ENCODE measurements at places on chromosomes 6 and 20.

DNA sequence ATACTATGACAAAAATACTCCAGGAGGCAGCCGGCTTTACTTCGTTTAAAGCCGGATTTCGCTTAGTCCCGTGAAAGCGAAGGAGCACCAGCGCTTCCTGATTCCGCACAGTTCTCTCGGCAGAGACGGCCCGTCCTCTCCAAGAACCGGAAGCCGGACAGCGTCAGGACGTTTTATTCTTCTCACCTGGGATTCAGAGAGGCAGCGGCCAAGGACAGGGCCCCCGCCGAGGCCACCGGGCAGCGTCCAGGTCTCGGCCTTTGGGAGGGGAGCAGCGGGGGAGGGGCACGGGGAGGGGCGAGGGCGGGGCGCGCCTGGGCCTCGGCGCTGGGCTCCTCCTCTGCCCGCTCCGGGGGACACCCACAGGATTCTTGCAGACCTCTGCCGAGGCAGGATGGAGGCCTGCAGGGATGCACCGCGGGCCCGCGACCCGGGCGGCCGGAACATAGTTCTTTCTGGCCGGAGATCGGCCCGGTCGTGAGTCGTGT is 2.8 kb upstream of the DIDO1 start:
- DNase-seq: no peak

DNA sequence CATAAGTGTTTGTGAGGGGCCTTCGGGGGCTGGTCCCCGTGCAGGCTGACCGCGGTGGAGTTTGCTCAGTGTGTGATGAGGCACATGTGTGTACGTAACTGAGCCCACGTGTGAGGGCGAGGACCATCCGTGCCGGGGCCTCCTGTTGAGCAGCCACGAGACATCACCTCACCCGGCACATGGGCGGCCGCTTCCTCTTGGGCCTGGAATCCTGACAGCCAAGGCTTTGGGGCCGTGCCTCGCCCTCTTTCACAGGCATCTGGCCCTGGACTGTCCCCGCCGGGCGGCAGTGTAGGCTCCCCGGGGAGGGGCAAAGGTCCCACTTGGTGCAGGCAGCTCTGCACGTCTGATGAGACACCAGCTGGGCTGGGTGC is 202.3 kb downstream of the DLL1 start:
- no peak for DNase-seq

- peak; percentile 52 for DNase-seq
Measured at GRCh38 chr6:151690768-151691562, 116.5 kb upstream of the ESR1 start.

- DNase-seq: no peak
Measured at GRCh38 chr6:53959717-53960116, 151.5 kb upstream of the MLIP start.

GRCh38 chr6:106448000-106448426 is 87.5 kb downstream of the CRYBG1 start:
- peak; percentile 7 for DNase-seq

- DNase-seq: no peak
Measured at GRCh38 chr6:13295576-13295975, 32.8 kb downstream of the TBC1D7 start.

DNA sequence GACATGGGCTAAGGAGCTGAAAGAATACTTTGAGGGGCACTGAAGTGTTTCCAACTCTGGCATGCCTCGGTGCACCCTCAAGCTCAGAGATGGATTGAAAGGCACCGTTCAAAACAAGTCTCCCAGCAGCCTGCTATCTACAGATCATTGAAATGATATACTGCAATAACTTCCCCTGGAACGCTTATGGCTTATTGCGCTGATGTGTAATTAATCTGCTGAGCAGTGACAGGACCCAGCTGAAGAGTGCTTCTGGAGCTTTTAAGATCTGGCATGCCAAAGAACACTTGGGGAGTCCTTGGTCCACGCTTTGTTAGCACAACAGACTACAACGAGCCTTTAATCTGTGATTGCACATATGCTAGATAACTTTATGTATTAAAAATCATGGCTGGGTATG is 708.2 kb downstream of the PRKN start:
- no peak for DNase-seq

DNA sequence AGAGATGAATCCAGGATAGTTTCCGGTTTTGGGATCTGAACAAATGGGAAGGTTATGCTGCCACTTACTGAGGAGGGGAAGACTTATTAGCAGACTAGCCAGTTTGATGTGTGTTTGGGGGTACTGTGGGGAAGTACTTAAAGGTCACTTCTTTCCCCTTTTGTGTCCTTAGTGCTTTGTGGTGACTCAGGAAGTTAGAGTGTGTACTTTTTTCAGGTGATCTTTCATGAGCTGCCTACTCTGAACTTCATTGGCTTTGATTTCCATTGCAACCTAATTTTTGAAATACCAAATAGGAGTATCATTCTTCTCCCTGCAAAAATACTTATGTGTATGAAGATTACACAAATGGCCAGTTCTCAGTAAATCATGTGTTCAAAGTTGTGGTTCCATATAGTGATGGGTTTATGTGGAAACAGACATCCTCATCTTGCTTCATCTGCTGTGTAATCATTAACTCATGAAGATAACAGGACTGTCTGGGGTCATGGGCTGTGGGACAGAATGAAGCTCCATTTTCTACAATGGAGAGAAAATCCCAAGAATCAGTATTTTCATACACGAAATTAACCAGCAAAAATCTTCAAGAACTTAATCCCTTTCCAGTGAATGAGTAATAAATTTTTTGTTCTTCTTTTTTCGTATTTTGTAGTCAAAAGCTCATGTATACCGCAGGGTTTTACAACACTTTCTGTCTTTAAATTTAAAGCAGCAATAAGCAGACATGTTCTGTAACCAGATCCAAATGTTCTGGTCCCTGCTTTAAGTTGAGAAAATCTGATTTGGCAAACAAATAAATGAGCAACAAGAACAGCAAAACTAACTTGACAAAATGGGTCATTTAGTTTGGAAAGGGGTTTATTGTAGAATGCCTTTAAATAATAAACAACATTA is 272.2 kb upstream of the FLRT3 start:
- no peak for DNase-seq

DNA sequence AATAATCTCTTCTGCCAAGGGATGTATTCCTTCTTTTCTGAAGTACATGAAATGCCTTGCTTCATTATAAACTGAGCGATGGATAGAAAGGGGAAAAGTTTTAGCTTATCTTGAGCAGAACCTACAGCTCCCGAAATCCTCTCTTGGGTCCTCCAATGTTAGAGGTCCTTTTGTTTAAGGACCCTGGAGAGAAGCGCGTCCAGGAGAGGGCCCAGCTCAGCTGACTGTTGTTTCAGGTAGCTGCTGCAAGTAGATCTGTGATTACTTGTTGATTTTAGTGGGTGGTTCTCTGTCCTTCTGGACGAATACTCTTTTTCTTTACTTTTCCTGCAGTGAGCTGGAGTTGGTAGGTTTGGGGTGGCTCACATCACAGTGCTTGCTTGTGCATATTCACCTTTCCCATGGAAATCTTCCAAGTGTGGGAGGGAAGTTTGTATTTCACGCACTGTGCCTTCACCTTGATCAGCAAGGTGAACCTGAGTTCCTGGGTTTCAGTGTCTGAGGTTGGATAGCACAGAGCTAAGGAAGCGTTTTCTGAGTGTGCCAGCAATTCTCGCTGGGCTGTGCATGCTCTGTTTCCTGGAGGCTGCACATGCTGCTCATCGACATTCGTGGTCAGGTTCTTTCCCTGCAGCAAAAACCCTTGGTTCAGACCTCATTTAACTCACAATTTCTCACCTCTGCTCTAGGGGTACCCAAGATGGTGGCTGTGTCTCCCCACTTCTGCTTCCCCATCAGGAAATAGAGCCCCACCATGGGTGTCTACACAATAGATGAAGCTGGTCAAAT is 176.3 kb downstream of the JARID2 start:
- DNase-seq: no peak

DNA sequence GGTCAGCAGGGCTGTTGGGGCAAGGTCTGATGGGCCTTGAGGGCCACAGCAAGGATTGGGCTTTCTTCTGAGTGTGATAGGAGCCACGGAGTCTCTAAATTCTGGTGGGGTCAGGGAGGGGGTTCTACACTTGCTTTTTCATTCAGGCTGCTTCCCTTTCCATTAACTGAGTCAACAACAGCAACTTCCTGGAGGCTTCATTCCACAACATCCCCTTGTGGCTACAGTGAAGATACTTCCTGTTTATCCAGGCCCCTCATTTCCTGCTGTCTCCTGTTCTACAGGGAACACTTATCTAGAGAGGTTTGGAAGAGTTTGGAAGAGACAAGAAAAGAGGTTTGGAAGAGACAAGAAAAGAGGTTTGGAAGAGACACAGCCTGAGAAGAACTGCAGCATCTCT is 144.8 kb upstream of the ENPP5 start:
- no peak for DNase-seq

GRCh38 chr6:33189164-33189563 is 3.1 kb downstream of the COL11A2 start:
- DNase-seq: no peak

- DNase-seq: no peak
Measured at GRCh38 chr6:7391151-7391550, 1.5 kb downstream of the RIOK1 start.

DNA sequence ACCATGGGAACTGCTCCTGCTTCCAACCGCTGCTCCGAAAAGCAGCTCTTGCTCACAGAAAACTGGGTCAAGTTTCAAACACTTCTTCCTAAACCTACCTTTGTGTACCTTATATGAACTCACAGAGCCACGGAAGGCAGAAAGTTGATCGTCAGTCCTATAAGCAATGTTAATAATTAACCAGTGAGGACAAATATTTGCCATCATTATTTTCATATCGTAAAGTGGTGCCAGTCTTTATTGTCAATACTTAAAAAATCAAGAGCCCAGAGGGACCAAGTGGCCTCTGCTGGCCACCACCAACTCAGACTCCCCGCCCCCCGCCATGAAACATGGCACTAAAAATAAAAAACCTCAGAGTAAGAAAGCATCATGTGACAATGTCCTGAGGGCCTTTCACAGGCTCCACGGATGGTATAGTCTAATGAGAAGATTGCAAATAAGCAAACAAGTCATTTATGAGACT is 9.1 kb upstream of the PBOV1 start:
- DNase-seq: no peak

- DNase-seq: no peak
Measured at GRCh38 chr6:47595785-47596184, 102.6 kb upstream of the ADGRF4 start.

DNA sequence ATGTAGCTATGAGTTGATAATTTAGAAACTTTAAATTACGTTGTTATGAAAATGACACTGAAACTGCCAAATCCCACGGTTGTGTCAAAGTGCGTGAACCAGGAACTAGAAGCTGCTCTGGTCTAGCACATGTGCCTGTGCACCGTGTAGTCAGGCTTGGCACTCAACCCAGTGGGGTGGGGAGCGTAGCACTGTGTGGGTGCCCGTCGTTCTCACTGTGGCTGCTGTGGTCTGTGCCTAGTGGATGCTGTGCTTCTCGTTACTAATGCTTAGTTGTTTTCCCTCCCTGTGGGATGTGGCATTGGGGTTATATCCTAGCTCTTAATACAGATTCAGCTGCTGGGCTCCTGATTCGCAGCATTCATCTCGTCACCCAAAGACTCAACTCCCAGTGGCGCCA is 46.2 kb upstream of the ADIG start:
- DNase-seq: no peak

- peak; percentile 84 for DNase-seq
Measured at GRCh38 chr6:34196116-34196832, 40.4 kb upstream of the HMGA1 start.

GRCh38 chr20:60718743-60719480 is 533.1 kb upstream of the CDH4 start:
- DNase-seq: peak; percentile 8

DNA sequence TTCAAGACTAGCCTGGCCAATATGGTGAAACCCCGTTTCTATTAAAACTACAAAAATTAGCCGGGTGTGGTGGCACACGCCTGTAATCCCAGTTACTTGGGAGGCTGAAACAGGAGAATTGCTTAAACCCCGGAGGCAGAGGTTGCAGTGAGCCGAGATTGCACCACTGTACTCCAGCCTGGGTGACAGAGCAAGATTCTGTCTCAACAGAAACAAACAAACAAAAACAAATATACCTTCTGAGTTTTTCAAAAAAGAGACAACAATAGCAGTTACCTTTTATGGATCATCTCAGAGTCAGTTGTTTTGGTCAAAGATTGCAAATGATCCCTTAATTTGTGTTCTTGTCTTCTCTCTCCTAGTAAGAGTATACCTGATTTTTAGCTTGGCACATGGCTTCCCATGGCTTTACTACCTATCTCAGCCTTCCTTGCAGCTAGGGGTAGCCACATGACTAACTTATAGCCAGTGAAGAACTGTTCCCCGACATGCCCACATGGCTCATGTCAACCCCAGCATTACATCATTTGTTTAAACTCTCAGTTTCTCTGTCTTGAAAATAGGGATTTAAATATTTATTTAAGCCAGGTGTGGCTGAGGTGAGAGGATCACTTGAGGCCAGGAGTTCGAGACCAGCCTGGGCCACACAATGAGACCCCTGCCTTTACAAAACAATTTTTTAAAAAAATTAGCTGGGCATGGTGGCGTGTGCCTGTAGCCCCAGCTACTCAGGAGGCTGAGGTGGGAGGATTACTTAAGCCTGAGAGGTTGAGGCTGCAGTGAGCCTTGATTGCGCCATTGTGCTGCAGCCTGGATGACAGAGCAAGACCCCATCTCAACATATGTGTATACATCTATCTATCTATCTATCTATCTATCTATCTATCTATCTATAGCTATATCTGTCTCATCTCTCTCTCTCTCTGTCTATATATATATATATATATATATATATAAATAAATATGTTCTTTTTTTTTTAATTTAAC is 25.0 kb upstream of the SLC9A8 start:
- DNase-seq: no peak

DNA sequence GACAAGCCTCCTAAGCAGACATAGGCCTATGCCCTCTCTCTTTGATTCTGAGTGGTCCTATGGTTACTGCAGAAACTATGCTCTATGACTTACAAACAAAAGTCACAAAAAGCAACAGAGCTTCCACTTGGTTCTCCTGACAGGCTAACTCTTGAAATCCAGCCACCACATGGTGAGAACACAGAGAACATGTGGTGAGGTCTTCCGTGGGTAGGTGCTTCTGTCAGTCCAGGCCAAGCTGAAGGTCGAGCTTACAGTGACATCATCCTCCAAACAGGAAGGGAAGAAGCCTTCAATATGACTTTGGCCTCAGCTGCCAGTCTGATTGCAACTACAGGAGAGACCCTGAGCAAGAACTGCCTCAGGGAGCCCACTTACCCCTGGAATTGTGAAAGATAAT is 265.5 kb downstream of the TBX18 start:
- DNase-seq: no peak

- peak; percentile 18 for DNase-seq
Measured at GRCh38 chr20:1876975-1877608, 18.1 kb upstream of the SIRPA start.

GRCh38 chr20:61567204-61567603 is 315.1 kb downstream of the CDH4 start:
- no peak for DNase-seq

GRCh38 chr6:107819217-107819616 is 4.9 kb downstream of the SCML4 start:
- DNase-seq: no peak

DNA sequence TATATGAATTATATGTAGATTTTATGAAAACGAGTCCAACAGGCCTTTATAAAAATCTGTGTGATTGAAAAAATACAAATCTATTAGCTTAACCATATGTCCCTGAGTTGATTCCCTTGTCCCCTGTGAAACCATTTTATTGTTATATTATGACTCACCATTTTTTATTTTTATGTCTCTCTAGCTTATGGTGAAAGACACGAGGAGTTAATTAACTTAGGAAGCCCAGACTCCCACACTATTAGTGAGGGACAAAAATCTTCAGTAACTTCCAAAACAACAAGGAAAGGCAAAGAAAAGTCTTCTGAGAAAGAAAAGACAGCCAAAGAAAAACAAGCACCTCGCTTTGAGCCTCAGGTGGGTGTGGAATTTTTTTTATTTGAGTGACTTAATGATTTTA is 183.1 kb downstream of the ADGB start:
- no peak for DNase-seq

All from RPMI8226 (cell line).